ENCODE measurements at places on chromosomes 7 and 10.

DNA sequence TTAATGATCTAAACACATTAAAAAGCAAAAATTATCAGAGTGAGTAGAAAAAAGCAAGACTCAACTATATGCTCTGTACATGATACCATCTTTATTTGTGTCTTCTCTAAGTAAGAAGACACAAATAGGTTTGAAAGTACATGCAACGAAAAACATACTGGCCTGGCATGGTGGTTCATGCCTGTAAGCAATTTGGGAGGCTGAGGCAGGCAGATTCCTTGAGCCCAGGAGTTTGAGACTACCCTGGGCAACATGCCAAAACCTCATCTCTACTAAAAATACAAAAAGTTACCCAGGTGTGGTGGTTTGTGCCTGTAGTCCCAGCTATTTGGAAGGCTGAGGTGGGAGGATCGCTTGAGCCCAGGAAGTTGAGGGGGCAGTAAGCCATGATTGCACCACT lies 78.1 kb upstream of the TOMM7 start:
- no peak for DNase-seq

- no peak for DNase-seq
These were observed 97.7 kb upstream of the DNAAF5 start for GRCh38 chr7:628826-629225.

DNA sequence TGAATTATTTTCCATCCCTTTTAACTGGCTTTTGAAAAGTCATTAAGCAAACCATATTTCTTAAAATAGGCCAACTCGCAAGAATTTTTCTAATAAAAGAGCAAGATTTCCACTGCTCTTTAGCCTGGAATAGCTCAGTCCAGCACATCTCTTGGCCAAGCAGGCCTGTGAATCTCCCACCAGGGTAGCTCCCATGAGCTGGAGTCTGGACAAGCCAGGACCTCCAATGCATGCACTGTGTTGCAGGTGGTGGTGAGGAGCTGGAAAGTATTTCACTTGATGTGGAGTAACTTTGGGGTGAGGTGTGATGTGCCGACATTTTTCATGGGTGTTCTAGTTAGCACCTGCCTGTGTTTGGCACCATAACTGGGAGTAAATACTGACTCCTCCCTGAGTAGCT lies 117.3 kb upstream of the TBX20 start:
- no peak for DNase-seq

GRCh38 chr10:6034371-6034770 lies 27.8 kb downstream of the IL2RA start:
- DNase-seq = no peak

DNA sequence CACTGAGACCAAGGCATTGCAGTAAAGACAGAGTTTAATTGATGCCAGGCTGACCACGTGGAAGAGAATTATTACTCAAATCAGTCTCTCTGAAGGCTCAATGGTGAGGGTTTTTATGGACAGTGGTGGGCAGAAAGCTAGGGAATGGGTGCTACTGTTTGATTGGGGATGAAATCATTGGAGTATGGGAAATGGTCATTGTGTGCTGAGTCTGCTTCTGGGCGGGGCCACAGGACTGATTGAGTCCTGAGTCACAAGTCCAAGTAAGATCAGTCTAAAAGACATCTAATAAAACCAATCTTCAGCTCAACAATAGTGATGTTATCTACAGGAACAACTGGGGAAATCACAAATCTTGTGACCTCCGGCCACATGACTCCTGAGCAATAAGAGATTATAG lies 868.4 kb downstream of the SORCS3 start:
- DNase-seq = no peak

DNA sequence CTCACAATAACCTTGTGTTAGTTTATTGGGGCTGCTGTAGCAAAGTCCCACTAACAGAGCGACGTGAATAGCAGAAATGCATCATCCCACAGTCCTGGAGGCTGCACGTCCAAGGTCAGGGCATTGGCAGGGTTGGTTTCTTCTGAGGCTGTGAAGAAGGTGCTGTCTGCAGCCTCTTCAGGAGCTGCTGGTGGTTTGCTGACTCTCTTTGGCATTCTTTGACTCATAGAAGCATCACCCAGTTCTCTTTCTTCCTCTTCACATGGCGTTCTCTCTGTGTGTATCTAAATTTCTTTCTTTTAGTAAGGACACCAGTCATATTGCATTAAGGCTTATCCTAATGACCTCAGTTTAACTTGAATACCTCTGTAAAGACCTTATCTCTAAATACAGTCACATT lies 428.4 kb upstream of the KLF6 start:
- DNase-seq = no peak

DNA sequence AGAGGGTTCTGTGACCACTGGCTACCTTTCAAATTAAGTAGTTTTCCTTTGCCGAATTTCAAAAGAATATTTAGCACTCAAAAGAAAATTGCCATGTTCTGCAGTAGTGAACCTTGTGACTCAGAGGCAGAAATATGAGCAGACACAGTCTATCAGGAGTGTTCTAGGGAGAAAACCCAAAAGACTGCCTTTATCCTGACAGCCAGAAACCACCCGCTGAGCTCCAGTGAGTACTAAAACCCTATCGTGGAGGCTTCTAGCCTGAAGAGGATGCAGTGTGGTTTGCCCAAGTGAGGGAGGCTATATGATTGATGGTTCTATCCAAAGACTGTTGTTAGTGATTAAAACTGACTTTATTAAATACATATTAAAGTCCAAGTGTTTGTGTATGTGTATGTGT lies 21.9 kb downstream of the CHRM2 start:
- no peak for DNase-seq

DNA sequence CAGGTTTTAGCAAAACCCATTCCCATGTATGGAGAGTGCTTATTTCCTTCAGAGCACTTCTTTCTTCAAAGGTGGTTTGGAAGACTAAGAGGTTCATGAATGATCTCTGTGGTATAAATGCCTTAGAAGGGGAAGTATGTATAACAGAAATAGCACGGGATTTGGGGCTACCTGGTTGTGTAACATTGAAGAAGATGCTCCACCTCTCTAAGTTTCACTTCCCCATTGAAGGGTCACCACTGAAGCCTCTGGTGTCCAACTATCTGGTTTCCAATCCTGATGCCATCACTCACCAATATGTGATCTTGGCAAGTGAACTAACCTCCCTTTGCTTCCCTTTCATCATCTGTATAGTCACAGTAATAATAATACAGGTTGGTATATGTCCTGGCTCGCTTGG lies 37.2 kb downstream of the CYCS start:
- no peak for DNase-seq

DNA sequence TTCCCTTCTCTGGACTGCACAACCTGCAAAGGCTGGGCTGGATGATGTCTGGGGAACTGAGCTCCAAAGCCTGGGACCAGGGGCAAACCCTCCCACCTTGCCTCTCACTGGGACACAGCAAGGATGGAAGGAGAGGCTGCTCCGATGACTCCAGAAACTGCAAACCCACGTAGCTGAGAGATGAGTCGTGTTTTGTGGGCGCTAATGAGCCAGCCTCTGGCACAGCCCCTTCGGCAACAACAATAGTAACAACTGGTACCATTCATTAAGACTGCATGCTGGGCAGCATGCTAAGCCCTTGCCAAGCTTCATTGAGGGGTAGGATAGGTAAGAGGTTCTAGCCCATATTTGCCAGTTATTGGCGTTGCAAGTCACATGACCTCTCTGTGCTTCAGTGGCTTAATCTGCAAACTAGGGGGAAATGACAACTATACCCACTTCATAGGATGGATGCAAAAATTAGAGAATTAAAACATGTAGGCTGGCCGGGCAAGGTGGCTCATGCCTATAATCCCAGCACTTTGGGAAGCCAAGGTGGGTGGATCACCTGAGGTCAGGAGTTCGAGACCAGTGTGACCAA lies 145.9 kb downstream of the SH3PXD2A start:
- no peak for DNase-seq

GRCh38 chr7:157568770-157569584 lies 232.2 kb downstream of the DNAJB6 start:
- DNase-seq = peak; percentile 30

DNA sequence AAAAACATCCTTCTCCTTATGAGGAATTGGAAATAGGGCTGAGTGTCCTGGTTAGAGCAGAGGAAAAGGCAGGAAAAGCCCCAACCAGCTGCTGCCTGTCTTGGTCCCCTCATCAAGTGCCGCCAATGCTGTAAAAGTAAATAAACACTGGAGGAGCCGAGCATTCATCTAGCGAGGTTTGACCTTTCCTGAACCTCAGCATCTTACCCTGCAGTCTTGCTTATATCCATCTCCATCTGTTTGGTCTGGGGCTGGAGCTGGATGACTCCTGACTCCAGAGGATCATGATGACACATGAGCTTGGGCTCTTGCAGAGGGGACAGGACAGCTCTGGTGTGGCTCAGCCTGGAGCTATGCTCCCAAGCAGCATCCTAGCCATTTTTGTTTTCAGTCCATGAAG lies 501.1 kb downstream of the TNS3 start:
- no peak for DNase-seq

DNA sequence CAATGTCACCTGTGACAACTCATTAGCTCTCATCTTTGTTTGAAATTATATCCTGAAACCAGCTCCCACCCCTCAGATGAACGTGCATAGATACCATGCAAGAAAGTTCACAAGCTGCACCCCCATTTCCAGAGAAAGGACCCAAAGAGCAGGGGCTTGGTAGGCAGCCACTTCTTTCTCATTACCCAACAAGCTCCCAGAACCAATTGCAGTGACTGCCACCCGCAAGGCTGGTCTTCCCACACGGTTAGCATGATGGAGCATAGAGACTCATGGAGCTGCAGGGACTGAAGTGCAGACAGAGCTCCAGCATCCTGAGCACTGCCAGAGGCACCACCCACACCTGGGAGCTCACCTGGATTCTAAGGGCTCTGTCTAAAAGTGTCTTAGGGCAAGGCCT lies 28.5 kb downstream of the FRMPD2 start:
- no peak for DNase-seq

- DNase-seq = no peak
These were observed 41.7 kb upstream of the CALD1 start for GRCh38 chr7:134737566-134738345.

- DNase-seq = no peak
These were observed 72.7 kb downstream of the COL13A1 start for GRCh38 chr10:69874449-69874848.

DNA sequence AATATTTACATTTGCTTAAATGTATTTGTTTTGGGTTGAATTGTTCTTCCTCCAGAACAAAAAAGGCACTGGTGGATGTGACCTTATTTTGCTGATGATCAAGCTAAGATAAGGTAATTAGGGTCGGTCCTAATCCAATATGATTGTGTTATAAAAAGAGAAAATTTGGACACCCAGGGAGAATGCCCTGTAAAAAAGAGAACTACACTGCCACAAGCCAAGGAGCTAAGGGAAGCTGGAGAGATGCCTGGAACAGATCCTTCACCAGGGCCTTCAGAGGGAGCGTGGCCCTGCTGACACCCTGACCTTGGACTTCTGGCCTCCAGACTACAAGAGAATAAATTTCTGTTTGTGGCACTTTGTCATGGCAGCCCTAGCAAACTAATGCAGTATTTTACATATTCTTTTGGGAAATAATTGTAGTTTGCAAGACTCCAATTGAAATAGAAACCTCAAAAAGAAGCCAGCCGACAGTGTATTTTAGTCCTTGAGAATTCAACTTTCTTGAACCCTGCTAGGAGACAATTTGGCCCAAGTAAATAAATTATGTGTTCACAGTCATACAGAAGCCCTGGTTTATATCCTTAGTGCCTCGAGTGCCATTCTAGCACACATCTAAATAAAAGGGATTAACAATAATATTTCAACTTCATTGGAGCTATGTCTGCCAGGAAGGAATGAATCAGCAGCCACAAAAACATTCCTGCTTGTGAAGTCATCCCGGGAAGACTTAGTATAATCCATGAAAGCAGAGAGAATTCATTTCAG lies 164.6 kb downstream of the PKD1L1 start:
- no peak for DNase-seq

DNA sequence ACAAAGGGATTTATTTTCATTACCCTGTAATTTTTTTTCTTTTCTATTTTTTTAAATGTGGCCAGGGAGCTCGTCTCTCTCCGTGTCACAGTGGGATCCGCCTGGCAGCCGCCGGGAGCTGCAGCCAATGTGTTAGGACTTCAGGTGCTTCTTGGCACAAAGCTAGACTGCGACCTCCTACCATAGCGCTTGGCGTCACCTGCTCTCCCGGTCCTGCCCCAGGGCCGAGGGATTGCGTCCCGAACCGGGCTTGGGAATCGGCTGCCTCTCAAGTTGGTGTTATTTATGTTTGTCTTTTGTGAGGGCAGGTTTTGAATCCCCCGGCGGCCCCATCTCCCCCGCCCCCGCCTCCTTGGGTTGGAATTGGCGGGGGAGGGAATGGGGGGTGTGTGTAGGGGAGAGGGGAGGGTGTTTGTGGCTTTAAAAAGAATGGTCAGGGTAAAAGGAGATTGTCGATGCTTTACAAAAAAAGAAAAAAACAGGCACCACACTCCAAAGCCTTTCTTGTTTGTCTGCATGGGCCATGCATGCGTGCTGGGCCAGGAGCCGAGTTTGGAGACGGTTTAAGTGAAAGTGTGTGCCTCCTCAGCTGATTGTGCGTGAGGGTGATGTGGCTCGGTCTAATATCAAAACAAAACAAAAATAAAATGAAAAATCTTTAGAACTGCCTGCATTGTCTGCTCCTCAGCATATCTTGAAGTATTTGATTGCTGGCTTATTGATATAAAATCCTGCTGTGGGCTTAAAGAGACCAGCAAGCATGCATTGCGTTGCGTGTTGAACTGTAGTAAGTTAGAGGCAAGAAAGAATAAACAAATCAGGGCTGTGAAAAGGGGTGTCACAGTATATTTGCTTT lies 1.2 kb downstream of the PPP1R9A start:
- no peak for DNase-seq

GRCh38 chr7:122225874-122226273 lies 78.7 kb downstream of the FEZF1 start:
- DNase-seq = no peak

GRCh38 chr7:36400606-36401005 lies 10.9 kb downstream of the ANLN start:
- DNase-seq = no peak

DNA sequence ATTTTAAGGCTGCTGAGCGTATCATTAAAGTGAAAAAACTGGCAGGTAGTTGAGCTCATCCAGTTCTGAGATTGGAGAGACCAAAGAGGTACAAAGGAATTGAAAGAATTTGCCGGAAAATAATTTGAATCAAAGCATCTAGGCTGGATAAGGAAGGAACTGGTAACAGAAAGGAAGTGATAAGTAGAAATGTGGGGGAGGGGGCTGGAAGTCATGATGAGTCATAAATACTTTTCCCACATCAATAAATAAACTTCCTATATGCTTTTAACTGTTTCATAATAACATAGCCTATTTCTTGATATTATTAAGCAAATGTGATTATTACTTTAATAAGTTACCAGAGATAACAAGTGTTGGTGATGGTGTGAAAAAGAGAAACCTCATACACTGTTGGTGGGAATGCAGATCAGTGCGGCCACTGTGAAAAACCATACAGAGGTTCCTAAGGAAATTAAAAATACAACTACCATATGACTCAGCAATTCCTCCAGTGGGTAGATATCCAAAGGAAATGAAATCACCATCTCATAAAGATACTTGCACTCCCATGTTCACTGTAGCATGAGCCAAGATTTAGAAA lies 27.0 kb downstream of the ZNF438 start:
- no peak for DNase-seq

- no peak for DNase-seq
These were observed 21.7 kb upstream of the ADRB1 start for GRCh38 chr10:114021717-114022680.

GRCh38 chr10:50373821-50374501 lies 122.6 kb upstream of the ASAH2 start:
- DNase-seq = no peak

GRCh38 chr7:27605283-27605682 lies 57.4 kb downstream of the HIBADH start:
- DNase-seq = no peak
